Activated naive CD4-positive, alpha-beta T cell treated with anti-CD3 and anti-CD28 coated beads for 36 hours (primary cell): ENCODE measurements at places on chromosomes 2 and 18.

DNA sequence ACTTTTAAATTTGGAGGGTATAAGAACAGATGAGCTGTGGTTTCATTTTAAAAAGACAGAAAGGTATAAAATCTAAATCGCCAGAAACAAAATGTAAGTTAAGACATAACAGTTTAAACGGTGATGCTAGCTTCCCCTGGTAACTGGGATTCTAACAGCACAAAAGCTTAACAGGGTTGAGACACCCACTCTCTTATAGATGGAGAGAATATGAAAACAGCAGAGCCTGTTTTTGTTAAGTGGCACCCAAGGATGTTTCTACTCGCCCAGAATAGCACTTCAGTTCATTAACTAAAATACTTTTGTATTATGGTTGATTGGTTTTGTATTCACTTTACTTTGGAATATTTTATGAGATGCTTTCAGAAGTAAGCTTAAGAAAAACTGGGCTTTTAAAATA lies 151.9 kb upstream of the RND3 start:
- DNase-seq: no peak

- DNase-seq: no peak
Observed at GRCh38 chr2:108980076-108980475, 8.9 kb downstream of the EDAR start.

- DNase-seq: no peak
Observed at GRCh38 chr2:29518646-29519337, 402.6 kb downstream of the ALK start.

DNA sequence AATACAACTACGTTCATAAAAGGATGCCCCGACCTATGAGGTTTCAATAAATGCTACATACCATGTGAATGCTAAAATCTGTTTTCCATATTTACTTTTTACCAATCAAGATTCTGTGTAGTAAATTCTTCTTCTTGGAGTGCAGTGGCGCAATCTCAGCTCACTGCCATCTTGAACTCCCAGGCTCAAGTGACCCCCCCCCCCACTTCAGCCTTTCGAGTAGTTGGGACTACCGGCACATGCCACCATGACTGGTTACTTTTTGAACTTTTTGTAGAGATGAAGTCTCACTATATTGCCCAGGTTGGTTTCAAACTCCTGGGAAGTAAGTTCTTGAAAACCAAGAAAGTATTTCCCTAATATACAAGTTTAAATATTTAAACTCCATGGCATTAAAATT lies 14.4 kb upstream of the USP34 start:
- no peak for DNase-seq

- DNase-seq: no peak
Observed at GRCh38 chr2:129771418-129772189, 207.9 kb upstream of the RAB6C start.

DNA sequence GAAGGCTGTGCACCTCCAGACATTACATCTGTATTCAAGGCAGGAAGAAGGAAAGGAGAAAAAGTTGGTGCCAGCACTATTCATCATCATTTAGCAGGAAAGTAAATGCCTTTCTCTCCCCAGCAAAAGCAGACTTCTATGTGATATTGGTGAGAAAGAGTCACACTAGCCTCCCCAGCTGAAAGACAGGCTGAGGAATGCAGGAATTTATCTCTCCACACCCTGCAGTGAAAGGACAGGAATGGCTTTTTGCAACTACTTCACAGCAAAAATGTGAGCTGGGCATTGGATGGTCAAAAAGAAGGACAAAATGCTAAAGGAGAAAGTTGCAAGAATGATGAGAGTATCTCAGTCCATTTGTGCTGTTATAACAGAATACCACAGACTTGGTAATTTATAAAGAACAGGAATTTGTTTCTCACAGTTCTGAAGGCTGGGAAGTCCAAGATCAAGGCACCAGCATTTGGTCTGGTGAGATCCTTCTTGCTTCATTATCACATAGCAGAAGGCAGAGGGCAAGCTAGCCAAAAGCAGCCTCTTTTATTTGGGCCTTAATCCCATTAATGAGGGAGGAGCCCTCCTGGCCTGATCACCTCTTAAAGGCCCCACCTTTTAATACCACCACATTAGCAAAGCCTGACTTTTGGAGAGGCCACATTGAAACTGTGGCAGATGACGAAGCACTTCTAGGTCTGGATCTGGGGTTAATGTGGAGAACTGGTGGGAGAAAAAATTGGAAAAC lies 388.1 kb upstream of the SLC14A2 start:
- no peak for DNase-seq

GRCh38 chr2:29726976-29727375 lies 194.4 kb downstream of the ALK start:
- no peak for DNase-seq

DNA sequence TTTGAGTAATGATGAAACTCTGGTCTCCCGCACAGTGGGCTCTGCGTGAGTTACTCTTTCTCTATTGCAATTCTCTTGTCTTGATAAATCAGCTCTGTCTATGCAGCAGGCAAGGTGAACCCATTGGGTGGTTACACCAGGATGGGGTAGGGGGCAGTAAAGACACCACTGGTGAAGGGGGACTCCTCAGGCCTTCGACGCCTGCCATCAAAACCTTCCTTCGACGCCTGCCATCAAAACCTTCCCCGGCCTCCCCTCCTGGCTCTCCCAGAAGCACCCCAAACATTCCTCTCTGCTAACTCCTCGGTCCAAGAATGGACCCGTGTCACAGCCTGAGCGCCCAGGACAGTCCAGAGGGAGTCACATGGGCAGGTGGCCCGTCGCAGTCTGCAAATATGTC lies 4.8 kb upstream of the STARD7 start:
- no peak for DNase-seq

- DNase-seq: no peak
Observed at GRCh38 chr18:49757513-49758262, 55.6 kb downstream of the ACAA2 start.

DNA sequence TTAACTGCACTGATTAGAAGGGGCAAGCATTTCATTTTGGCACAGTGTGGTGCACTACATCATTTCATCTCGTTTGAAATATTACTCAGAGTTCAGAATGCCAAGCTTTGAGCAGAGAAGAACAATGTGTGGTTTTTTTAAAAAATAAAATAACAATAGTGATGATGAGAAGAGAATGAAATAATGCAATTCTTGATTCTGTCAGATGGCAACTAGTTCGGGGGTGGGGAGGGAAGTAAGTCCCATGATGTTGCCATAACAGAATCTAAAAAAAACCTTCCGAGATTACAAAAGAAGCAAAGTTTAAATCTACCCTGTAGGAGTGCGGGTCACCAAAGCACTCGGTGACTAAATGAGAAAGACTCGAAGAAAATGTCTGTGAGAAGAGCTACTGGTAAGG lies 490.4 kb downstream of the NR4A2 start:
- DNase-seq: no peak
